Stimulated activated CD8-positive, alpha-beta memory T cell treated with anti-CD3 and anti-CD28 coated beads, Interleukin-12 subunit alpha, Interleukin-12 subunit beta, amount 100 ng/mL, for 1 hour (primary cell): ENCODE measurements at places on chromosomes 12 and 14.

DNA sequence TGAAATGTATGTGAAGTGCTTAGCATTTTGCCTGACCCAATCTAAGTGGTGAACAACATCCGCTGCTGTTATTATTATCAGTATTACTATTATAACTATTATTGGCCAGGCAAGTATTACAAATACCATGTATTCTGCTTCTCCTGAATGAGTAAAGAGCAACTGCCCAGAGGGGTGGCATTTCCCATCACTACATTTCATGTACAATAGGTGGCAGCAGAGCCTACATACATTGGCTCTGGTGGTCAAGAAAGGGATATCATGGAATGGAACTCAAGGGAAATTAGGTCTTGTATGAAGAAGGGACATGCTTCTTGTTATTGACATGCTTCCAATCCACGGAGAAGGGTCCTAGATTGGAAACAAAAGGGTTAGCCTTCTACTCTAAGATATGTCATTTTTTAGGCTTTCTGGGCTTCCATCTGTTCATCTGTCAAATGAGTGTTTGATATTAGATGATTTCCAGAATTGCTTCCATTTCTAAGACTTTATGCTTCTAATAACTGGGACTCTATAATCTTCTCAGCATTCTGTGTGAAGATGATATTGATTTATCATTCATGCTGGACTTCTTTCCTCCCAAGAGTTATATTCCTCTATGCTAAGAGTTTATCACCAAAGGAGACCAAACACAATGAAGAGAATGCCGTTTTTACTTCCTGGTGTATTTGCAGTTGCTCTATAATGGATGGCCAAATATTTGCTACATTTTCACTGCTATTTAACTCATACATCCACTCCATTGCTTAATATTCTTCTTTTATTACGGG is 239.1 kb downstream of the SSPN start:
- no peak for DNase-seq

GRCh38 chr12:131258398-131258797 is 304.7 kb downstream of the ADGRD1 start:
- DNase-seq, result no peak

DNA sequence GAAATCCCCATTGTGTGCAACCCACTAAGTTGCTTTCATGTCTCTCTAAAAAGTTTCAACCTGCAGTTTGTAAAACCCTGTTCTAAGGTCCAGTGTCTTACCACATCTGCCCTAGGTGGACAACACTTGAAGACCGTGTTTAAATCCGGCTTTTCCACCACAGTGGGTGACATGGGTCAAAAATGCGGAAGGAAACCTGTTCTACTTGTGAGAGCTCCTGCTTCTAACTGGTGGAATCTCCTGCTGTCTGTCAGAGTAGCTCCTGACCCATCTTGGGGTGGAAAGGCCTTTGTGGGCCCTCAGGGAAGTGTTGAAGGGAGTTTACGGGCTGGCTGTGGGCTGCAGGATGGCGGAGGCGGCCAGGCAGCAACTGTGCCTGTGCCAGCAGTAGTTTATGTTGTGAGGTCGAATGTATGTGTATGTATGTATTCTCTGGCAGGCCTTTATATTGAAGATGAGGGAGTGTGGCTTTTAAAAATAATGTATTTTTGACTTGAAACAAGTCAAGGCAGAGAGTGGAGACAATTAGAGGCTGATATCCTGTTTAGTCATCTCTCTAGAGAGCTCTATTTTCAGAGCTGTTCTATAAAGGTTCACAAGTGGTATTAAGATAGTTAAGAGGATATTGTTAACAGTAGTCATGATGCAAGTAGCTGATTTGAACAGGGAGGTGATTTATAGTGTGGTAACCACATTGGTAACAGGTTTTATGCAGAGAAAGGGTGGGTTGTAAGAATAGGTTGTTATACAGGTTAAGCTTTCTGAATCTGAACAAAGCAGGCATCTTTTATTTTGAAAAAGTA is 67.0 kb downstream of the PRKCH start:
- no peak for DNase-seq

GRCh38 chr14:55302367-55303124 is 31.3 kb downstream of the FBXO34 start:
- no peak for DNase-seq

DNA sequence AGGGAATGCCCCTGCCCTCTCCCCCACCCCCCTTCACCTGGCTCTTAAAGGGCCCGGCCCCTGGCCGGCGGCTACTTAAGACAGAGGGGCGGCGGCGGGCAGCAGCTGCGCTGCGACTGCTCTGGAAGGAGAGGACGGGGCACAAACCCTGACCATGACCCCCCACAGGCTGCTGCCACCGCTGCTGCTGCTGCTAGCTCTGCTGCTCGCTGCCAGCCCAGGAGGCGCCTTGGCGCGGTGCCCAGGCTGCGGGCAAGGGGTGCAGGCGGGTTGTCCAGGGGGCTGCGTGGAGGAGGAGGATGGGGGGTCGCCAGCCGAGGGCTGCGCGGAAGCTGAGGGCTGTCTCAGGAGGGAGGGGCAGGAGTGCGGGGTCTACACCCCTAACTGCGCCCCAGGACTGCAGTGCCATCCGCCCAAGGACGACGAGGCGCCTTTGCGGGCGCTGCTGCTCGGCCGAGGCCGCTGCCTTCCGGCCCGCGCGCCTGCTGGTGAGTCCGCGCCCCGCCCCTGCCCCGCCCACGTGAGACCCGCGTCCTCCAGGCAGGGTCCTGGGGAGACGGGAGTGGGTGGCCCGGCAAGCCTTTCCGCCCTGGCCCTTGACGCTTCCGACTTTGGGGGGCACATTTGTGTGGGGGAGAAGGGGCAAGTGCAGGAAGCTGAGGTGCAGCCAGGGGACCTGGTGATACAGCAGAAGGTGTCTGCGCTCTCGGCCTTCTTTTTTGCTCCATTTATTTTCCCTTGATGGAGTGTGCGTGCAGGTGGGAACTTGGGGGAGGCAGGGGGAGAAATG is at the start of gene IGFBP6:
Gene IGFBP6 (plus strand): TSS at position 104 of the 790 bp plus-strand sequence. CDS start 51 bp downstream, at position 155.
- no peak for DNase-seq

DNA sequence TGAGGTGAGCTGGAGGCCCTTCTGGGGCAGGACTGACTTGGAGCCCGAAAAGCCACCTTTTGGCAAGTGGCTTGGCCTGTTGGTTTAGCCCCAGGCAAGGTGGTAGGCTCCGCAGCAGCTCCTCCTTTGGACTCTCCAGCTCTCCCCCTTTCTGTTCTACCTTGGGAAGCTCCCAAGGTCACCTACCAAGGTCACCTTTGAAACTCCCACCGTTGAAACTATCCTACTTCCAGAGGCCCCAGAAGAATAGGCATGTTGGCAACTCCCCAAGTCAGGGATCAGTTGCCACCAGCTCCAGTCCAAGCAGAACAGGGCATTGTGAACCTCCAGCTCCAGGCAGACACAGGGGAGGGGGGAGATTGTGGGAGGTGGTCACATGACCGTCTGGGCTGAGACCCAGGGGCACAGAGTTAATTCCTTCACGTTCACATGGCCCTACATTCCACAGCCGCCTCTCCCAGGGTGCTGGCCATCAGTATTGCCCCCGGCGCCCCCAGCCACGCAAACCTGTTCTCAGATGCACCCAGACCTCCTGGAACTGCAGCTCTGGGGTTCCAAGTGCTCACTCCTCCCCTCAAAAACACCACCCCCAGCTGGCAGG is 14.4 kb downstream of the IRF2BPL start:
- no peak for DNase-seq

GRCh38 chr14:53946071-53946403 is 10.6 kb downstream of the BMP4 start:
- DNase-seq, result no peak

DNA sequence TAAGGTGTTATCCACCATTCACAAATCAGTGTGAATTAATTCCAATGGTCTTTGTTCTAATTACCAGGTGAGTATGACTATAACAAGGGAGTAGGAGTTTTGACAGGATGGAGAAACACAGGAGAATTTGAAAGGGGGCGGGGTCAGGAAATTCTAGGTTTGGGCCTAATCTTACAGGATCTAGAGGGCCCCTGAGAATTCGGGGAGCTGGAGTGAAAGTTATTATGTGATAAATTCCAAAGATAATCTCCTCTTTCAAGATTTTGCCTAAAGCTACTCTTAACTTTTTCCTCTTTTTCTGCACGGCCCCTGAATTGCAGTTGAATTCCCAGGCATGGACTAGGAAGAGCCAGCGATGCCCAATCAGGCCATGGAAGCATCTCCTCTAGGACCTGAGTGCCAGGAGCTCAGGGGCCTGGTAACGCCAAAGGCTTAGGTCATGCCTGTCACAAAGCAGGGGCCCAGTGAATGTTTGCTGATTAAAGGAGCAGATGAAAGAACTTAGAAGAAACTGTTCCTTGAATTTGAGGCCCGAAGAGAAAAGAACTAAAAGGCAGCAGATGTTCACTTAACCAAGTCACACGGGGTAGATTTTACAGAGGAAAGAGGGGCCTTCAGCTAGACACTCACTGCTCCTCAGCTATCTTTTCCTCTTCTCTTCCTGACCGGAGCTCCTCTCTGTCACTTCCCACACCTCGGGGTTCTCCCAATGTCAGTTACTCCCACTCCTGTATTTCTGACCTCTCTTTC is 195.5 kb downstream of the PPM1H start:
- no peak for DNase-seq

DNA sequence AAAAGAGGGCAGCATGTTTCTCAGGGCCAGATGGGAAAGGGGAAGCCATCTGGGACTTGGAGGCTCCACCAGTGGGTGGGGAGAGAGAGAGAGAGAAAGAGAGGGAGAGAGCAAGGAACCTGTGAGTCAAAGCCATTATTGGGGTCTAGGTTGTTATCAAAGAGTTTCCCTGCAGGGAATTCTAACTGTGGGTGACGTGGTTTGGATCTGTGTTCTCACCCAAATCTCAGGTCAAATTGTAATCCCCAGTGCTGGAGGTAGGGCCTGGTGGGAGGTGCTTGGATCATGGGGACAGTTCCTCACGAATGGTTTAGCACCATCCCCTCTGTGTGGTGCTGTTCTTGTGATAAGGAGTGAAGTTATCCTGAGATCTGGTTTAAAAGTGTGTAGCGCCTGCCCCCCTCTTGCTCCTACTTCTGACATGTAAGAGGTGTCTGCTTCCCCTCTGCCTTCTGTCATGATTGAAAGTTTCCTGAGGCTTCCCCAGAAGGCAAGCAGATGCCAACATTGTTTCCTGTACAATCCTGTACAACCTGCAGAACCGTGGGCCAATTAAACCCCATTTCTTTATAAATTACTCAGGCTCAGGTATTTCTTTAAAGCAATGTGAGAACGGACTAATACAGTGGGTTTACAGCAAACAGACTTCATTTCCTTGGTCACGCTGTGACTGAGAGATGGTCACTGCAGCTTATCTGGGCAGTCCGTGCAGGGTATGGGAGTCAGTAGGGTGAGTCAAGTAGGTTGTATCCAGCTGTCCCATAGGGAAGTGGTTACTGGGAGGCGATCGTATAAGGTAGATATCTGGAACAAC is 52.4 kb downstream of the CCDC91 start:
- DNase-seq, result no peak
